ENCODE measurements at places on chromosomes 1 and 21.

GRCh38 chr1:101178688-101179491 lies 57.9 kb upstream of the S1PR1 start:
- DNase-seq = peak; percentile 35

DNA sequence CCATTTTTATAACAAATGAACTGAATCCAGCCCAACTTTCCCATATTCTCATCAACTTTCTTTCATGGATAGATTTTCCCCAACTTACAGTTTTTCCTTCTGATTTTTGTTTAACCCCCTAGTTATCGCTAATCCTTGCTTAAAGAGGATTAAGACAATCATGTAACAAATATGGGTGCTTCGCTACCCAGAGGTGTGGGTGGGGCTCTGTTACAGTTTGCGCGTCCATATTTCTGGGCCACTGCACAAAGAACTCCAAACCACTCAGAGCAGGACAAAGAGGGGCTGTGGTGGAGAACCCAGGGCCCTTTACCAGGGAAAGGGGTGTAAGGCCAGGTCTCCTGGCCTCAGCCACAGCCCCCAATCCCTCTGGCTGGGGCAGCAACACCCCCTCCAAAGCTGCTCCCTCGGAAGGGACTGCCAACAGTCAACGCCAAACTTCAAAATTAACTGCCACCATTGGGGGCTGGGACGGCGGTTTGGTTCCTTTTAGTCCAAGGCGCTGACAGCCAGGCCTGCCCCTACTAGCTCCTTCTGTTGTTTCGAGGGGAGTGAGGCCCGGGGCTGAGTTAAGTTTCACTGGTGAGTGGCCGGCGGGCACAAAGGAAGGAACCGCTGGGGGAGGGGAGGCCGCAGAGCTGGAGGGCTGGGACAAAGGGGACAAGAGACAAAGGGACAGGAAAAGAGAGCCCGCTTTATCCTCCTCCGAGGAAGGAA lies 27.9 kb downstream of the SSBP3 start:
- no peak for DNase-seq

GRCh38 chr1:211485480-211485857 lies 6.5 kb downstream of the RD3 start:
- DNase-seq = no peak

DNA sequence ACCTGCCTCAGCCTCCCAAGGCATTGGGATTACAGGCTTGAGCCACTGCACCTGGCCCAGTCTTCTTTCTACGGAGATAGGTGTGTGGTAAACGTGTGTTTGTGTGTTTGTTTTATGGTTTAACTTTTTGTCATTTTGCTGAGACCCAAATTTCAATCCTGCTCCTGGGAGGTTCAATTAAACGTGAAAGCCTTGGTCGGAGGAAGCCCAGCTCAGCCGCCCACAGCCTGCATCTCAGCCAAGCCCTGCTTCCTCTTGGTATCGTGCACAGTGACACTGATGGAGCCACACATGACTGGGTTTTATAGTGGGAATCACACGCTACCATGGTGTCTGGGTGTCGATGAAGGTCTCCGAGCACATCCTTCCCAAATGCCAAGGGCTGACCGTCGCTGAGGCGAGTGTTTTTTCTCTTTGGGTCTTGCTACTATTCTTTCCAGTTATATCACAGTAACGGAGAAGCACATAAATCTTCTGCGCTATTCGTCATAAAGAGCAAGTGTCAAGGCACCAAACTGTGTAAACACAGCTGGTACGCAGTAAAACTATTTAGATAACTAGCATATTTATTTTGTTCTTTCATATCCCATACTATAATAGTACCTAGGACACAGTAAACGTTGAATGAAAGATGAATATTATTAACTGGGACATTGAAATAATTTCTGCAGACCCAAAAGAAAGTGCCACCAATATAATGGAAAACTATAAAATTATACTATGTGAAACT lies 39.3 kb downstream of the HLCS start:
- no peak for DNase-seq

DNA sequence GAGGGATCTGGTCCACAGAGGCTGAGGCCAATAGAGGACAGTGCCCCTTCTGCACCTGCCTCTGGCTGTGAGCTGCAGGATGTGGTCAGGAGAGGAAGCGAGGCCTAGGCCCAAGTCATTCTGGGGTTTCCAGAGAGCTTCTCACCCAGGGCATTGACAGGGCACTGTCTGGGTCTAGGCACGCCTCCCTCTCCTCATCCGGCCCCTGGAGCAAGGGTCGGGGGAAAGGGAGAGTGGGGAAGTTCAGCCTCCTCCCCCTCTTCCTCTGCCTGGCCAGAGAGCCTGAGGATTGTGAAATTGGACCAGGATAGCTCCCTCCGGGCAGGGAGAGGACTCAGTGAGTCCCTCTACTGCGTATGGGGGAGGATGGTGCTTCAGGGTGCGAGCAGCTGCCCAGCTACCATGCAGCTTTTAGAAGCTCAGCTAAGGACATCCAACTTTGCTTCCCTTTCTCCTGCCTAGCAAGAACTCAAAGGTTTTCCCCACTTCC lies 6.3 kb upstream of the INAVA start:
- DNase-seq = peak; percentile 90

DNA sequence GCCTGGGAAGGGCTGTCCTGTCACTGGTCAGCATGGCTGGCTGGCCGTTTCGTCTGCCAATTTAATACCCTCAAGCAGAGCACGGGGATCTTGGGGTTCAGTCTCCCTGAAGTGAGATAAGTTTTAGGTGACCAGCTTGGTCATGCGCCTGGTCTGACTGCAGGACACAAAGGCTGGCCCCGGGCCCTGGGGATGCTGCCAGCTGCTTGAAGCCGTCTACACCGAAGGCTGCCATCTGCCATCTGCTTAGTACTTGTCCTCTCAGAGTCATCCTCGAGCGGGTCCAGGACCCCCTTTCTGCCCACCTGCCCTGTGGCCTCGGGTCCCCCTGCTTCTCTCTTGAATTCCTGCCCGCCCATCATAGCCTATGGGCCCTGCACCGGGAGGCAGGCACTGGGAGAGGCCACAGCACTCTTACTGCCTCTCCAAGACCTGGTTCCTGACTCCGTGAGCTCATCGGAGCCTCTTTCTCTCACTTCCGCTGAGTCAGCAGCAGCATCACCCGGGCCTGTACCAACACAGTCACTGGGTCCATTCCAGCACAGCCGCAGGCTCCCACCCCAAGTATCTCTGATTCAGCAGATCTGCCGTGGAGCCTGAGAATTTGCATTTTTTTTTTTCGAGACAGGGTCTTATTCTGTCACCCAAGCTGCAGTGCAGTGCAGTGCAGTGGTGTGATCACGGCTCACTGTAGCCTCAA lies 7.0 kb downstream of the FBLIM1 start:
- DNase-seq = no peak
